ENCODE measurements at places on chromosomes 2 and 18. TPM values are rescaled to one million over a fixed set of nuclear protein-coding genes. Genes with fewer than 3 reads are reported as not detected.

- DNase-seq, result no peak
These were observed 18.8 kb upstream of the FOXI3 start for GRCh38 chr2:88471083-88471942.

GRCh38 chr18:3321133-3321812 is 59.3 kb downstream of the MYL12B start:
- no peak for DNase-seq

The SNX17 gene
- 211 TPM for polyA plus RNA-seq

DNA sequence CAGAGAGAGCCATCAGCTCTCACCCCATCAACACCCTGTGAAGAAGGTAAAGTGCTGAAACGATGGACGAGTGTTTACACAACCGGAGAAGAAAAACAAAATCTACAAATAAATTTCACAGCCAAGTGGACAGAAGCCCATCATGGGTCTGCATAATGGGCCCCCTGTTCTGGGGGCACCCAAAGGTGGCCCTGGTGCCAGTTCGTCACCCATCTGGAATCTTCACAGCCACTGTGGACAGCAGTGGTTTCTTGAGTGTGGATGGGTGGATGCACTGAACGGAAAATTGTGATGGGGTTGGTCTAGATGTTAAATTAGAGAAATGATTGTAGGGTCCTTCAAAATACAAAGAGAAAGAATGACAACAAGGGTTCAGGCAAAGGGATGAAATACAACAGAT is 38.8 kb downstream of the ANKMY1 start:
- DNase-seq, result no peak

The OSR1 gene
- not detected for polyA plus RNA-seq

The TPO gene
- 1.8 TPM for polyA plus RNA-seq

- no peak for DNase-seq
These were observed 122.3 kb downstream of the HAUS1 start for GRCh38 chr18:46226461-46226860.
